ENCODE measurements at places on chromosomes 1 and 21.

GRCh38 chr1:170695955-170696590 lies 32.1 kb downstream of the PRRX1 start:
- no peak for DNase-seq

GRCh38 chr1:153663211-153663610 lies 4.7 kb downstream of the SNAPIN start:
- no peak for DNase-seq

- DNase-seq, result no peak
Observed at GRCh38 chr1:108357802-108358201, 92.3 kb upstream of the NBPF6 start.

DNA sequence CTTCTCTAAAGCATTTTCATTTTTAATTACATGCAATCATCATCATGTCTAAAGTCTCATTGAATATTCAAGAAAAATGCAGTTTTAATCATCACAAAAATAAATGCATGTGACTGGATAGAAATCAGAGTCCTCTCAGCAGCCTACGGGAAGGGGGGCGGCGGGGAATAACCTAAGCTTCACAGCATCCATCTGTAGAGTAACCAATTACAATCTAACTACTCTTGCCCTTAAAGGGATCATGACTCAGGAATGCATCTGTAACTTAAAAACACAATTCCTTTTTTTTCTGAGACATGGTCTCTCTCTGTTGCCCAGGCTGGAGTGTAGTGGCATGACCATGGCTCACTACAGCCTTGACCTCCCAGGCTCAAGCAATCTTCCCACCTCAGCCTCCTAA lies 22.6 kb downstream of the MTF1 start:
- no peak for DNase-seq

Measured in NCI-H1694 (cell line).